ENCODE measurements at places on chromosomes 2 and 18.

- DNase-seq, result peak; percentile 56
Observed at GRCh38 chr18:10923551-10924070, 225.8 kb downstream of the PIEZO2 start.

- DNase-seq, result peak; percentile 96
Observed at GRCh38 chr18:58581265-58581664, 47.6 kb downstream of the ALPK2 start.

DNA sequence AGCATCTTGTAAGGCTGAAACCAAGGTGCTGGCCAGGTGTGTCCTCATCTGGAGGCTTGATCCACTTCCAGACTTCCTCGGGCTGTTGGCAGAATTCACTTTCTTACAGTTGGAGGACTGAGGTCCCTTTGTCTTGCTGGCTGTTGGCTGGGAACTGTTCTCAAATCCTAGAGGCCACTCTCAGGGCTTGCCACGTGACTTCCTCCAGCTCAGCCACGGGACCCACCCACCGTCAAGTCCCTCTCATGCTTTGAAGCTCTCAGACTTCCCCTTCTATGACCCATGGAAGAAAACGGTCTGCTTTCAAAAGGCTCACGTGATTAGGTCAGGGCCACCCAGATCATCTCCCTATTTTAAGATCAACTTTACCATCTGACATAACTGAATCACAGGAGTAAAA is 77.1 kb downstream of the SMAD4 start:
- DNase-seq, result no peak

DNA sequence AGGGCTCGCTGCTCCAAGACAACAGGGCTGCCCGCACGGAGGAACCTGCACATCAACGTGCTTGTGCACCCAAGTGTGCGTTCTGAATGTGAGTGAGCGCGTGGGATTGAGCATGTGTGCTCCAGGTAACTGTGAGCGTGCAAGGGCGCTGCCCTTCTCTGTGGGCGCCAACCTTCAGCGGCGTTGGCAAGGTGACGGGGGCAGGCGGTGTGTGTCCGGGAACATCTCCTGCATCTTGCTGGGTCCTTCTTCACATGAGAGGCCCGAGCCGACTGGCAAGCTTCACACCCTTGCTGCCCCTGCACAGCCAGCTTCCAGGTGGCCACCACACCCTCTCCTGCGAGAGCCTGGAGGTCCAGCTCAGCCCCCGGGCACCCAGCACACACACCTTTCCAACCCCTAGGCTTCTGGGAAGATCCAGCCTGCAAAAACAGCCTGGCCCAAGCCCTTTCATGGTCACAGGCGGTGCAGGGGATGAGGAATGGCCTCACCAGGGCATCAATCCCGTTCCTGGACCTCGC is 220.9 kb downstream of the HDAC4 start:
- DNase-seq, result no peak

GRCh38 chr2:216904974-216905373 is 45.1 kb upstream of the TNP1 start:
- no peak for DNase-seq

DNA sequence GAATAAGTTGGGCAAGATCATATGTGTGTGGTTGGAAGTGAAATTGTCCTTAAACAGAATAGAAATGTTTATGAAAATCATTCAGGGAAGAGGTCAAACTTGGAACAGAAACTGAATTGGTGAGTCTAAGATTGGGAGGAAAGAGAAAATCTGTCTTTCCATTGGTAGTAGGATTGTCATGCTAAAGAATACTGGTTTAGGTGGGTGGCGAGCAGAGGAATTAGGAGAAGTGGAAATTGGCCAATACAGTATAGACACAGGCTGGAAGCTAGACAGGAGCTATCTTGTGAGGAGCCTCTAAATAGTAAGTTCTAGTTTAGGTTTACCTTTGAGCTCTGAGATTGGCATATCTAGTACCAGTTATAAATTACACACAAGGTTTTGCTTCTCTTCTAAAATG is 80.9 kb upstream of the KYNU start:
- no peak for DNase-seq

DNA sequence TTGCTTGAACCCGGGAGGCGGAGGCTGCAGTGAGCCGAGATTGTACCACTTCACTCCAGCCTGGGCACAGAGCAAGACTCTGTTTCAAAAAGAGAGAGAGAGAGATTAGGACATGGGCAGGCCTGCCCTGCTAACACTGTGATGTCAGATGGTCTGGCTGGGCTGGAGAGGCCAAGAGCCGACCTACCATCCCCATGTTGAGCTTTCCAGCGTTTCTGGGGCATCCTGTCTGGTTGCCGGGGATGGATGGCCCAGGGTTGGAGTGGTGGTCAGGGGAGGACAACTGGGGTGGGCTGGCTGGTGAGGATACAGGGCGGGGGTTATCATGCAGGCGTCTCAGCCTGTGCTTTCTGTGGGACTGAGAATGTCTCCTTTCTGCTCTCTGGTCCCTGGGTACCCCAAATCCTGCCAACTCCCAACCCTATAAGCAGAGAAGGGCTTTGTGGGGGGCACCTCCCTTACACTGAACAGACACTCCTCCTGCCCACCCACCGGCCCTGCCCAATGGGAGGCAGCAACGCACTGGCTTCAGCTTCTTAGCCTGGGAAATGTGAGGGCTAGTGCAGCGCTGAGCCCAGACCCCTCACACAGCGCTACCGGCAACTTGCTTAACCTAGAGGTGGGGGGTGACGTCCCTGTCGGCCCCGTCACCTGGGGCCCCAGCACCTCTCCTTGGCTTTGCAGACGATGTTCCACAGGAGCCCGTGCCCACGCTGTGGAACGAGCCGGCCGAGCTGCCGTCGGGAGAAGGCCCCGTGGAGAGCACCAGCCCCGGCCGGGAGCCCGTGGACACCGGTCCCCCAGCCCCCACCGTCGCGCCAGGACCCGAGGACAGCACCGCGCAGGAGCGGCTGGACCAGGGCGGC is 5.4 kb downstream of the SNORC start:
- no peak for DNase-seq

GRCh38 chr2:197800091-197800490 is 4.3 kb upstream of the PLCL1 start:
- DNase-seq, result no peak

GRCh38 chr2:86648681-86649080 is 25.0 kb upstream of the RNF103 start:
- peak; percentile 18 for DNase-seq

DNA sequence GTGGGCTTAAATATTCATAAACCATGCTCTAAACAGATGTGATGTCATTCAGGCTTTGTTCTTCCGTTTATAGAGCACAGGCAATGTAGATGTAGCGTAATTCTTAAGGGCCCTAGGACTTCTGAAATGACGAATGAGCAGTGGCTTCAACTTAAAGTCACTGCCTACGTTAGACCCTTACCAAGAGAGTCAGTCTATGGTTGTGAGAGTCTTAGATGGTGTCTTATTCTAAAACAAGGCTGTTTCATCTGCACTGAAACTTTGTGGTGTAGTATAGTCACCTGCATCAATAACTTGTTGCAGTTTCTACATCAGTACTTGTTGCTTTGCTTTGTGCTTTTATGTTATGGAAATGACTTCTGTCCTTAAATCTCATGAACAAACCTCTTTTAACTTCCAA is 56.0 kb downstream of the PIK3C3 start:
- DNase-seq, result no peak

GRCh38 chr2:221552291-221552690 is 19.8 kb downstream of the EPHA4 start:
- no peak for DNase-seq

- peak; percentile 58 for DNase-seq
Observed at GRCh38 chr2:182716650-182716979, 558 bp downstream of the DNAJC10 start.

- peak; percentile 70 for DNase-seq
Observed at GRCh38 chr2:168060986-168061750, 186.2 kb downstream of the STK39 start.
